Chondrocyte (in vitro differentiated cells): ENCODE measurements at places on chromosomes 2 and 18.

DNA sequence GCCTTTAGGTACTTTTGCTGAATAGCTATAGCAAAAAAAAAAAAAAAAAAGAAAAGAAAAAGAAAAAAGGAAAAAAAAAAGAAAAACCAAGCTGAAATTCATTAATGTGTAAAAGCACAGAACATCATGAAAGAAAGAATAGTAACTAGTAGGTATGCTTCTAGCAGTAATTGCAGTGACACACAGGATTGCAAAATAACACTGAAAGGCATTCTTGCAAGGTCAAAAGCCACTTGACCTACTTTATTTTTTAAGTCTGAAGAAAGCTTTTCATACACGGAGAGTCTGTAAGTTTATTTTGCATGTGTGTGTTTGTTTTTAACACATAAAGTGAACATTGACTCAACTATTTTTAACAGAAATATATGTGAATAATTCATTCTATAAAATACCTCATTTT, 54.4 kb downstream of the DOK6 start:
- H3K4me1 ChIP-seq, result no peaks in the 10 kb centered on the region
- no peak for DNase-seq
- H3K27me3 ChIP-seq, result no peaks in the 10 kb centered on the region

DNA sequence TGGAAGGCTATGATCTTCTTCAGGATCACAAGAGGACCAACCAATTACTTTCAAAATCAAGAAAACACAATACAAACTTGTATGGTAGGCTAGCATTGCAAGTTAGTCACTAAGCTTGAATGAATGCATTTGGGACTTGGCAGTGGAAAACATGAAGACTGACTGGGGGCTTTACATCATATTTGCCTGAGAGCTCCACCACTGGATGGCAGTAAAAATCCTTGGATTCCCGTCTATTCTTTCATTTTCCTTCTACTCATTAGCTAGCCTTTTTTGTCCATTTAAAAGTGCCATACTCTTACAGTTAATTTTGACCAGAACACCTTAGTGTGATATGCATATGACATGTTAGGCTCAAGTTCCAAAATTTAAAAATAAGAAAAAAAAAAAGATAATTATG, 63.5 kb upstream of the RASGRP3 start:
- no peak for DNase-seq
- peak overlapping the region; percentile 96 for H3K27ac ChIP-seq
- H3K4me3 ChIP-seq, result no peak overlapping the region
- H3K36me3 ChIP-seq, result peaks cover 4% of the 10 kb centered on the region
- peaks cover 31% of the 10 kb centered on the region for H3K4me1 ChIP-seq

- no peak for DNase-seq
- no peaks in the 10 kb centered on the region for H3K27me3 ChIP-seq
- no peaks in the 10 kb centered on the region for H3K36me3 ChIP-seq
- no peak overlapping the region for H3K27ac ChIP-seq
- H3K4me1 ChIP-seq, result peaks cover 28% of the 10 kb centered on the region
- H3K4me3 ChIP-seq, result no peak overlapping the region
Measured at GRCh38 chr2:205161156-205161839, 521.0 kb upstream of the NRP2 start.

- H3K4me1 ChIP-seq, result peaks cover 73% of the 10 kb centered on the region
- peak overlapping the region; percentile 69 for H3K27ac ChIP-seq
- no peak for DNase-seq
Measured at GRCh38 chr2:217956586-217957457, 46.0 kb downstream of the TNS1 start.

DNA sequence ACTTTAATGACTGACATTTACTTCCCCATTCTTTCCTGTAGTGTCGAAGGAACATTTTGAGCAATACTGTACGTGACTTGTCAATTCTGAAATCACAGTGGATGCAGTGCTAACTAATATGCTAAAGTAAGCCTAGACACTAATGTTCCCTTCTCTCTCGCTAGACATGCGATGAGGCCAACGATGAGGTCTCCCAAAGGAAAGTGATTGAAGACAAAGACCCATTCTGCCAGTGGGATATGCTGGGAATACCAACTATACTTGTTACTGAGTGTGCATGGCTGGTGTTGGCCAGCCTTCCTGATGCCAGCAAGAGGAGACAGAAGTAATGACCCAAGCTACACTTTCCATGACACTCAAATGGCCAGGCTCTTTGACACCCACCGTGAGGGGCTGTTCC, 2.5 kb upstream of the SERPINE2 start:
- no peak overlapping the region for H3K4me3 ChIP-seq
- no peaks in the 10 kb centered on the region for H3K27me3 ChIP-seq
- DNase-seq, result no peak
- no peaks in the 10 kb centered on the region for H3K36me3 ChIP-seq
- no peak overlapping the region for H3K27ac ChIP-seq
- H3K4me1 ChIP-seq, result peaks cover 19% of the 10 kb centered on the region

GRCh38 chr2:205644018-205644417, 38.3 kb upstream of the NRP2 start:
- DNase-seq, result no peak
- no peaks in the 10 kb centered on the region for H3K27me3 ChIP-seq
- H3K27ac ChIP-seq, result no peak overlapping the region
- H3K4me3 ChIP-seq, result no peak overlapping the region
- peaks cover 2% of the 10 kb centered on the region for H3K36me3 ChIP-seq
- peaks cover 6% of the 10 kb centered on the region for H3K4me1 ChIP-seq
